CD4-positive, alpha-beta T cell treated with Interferon alpha-2 for 1 hour (primary cell): ENCODE measurements at places on chromosomes 3 and 15.

GRCh38 chr3:67998281-67998680, 343.9 kb upstream of the SUCLG2 start:
- no peak for DNase-seq

DNA sequence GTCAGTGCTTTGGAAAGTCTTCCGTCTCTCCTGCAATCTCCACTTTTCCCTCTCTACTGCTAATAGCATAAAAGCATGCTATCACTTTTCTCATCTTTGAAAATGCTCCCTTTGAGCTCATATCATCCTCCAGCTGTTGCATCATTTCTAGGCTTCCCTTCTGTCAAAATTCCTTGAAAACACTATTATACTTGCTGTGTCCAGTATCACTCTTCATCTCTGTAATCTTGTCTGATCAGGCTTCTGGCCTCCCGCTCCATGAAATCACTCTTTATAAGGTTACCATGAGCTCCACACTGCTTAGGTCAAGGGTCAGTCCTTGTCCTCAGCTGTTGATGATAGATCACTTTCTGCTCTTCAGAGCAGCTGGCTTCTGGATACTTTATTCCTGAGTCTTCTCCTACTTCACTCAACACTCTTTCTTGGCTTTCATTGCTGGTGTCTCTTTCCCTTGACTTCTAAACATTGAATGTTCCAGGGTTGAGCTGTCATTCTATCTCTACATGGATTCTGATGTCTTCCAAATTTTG, 50.9 kb upstream of the SPTSSB start:
- DNase-seq = no peak

DNA sequence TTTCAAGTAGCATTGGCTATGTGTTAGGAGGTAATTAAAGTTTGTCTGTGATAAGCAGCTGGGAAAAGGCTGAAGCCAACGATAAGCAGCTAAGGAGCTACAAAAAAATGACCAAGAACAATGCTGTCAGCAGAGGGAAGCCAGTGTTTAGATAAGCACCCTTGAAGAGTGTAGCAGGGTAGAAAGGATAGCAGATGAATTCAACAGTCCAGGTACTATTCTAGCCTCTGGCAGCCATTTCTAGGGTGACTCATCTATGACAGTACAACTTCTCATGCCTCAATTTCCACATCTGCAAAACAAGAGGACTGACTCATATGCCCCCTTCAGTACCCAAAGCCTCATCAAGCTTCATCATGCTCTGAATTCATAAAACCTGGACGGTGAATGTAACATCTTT, 617.6 kb upstream of the UBE2E2 start:
- DNase-seq = no peak

GRCh38 chr3:44355362-44356033, 16.9 kb downstream of the TCAIM start:
- DNase-seq = no peak

GRCh38 chr3:193605876-193606275, 12.9 kb downstream of the OPA1 start:
- DNase-seq = peak; percentile 72

GRCh38 chr15:99167201-99167600, 62.3 kb downstream of the SYNM start:
- DNase-seq = no peak

DNA sequence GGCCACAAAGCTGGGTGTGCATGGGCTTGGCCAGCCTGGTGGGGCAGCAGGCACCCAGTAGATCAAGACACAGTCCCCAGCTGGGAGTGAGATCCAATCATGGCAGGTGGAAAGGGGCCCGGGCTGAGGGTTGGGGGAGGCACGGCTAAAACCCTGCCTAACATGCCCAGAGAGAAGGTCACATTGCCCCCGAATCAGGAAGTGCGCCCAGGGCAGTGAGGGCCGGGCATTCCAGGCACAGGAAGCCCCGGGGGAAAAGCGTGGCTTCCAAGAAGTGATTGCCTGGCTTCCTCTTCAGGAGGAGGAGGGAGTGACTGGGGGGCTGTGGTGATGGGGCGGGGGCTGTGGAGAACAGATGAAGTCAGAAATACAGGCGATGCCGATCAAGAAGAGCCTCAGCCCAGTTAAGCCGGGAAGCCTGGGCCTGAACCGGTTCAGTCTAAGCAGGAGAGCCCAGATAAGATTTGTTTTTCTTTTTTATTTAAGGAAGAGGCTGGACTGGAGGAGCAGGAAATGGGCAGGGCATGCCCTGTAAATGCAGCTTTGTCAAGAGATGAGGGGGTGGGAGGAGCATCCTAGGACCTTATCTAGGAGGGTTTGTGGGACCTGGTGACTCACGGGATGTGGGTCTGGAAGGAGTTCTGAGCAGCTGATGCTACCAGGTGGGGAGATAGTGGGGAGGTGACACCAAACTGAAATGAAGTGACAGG, 83.9 kb downstream of the CHSY1 start:
- peak; percentile 53 for DNase-seq

DNA sequence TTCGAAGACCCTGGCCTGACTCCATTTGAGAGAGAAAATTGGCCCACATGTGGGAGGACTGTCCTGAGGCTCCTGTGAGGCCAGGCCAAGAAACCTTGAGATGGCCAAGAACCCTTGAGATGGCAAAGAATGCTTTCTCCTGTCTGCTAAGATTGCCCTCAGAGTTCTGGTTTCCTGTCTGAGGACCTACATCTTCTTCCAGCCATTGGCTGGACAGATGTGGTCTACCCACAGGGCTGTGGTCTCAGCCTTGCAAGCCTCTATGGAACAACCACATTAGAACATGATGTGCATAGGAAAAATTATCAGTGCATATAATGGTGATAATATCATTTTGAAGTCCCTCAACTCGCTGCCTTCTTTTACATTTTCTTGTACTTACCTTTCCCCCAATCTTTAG, 10.8 kb upstream of the RASA2 start:
- DNase-seq = no peak

- no peak for DNase-seq
Measured at GRCh38 chr3:15755780-15756179, 42.0 kb downstream of the ANKRD28 start.

- no peak for DNase-seq
Measured at GRCh38 chr15:66802025-66803001, 100.3 kb downstream of the SMAD6 start.

- no peak for DNase-seq
Measured at GRCh38 chr3:169790687-169791429, 17.7 kb downstream of the MYNN start.

DNA sequence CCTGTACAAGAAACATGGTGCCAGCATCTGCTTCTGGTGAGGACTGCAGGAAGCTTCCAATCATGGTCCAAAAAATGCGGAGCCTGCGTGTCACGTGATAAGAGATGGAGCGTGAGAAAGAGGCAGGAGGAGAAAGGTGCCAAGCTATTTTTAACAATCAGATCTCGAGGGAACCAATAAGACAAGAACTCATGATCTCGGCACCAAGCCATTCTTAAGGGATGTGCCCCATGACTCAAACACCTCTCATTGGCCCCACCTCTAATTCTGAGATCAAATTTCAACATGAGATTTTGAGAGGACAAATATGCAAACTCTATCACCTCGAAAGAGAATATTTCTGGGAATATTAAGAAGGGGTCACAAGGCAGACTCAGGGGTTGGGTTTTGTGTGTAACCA, 107.2 kb downstream of the PYDC2 start:
- DNase-seq = no peak

GRCh38 chr3:197520311-197521276, 35.2 kb downstream of the BDH1 start:
- DNase-seq = no peak

DNA sequence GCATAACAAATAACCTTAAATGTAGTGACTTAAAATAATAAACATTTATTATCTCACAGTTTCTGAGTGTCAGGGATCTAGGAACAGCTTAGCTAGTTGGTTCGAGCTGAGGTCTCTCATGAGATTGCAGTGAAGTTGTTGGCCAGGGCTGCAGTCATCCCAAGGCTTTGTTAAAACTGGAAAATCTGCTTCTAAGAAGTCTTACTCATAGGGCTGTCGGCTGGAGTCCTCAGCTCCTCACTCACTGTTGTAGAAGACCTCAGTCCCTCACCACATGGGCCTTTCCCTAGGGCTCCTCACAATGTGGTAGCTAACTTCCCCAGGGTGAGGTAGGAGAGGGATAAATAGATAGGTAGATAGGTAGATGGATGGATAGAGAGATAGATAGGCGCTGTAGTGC, 20.8 kb upstream of the SLC7A14 start:
- DNase-seq = no peak

DNA sequence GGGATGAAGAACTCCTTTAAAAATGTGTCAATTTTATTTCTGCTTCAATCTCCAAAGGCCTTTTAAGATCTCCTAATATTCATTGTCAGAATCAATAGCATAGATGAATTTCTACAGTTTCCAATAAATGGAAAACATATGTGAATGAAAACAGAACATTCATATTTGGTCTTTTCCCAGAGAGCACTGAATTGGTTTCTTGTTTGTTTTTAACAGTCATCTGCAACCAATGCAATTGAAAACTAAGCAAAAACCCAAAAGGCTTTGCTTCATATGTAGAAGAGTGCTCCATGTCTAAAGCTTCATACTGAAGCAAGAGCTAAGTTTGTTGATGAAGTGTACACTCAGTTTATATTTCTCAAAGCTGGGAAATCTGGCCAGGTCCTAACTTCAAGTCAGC, 426.5 kb upstream of the CDIN1 start:
- no peak for DNase-seq

DNA sequence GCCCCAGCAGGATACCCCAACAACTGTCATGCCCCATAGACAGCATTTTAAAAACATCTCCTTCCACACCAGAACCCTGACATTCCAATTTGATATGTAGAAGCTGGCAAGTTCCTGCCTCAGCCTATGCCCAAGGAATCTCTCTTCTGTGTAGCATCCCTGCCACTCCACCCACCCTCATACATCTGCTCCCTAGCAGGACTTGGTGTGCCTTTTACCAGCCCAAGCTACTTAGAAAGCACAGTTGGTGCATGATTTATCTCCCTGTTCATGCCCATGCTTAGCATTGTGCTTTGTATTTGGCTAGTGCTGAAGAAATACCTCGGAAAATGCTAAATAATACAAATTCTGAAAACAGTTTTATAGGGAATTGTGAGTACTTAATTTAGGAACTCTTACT, 236.9 kb upstream of the HES1 start:
- no peak for DNase-seq

GRCh38 chr15:45397116-45397665, 18.8 kb upstream of the GATM start:
- no peak for DNase-seq

GRCh38 chr3:30682434-30683155, 76.2 kb downstream of the TGFBR2 start:
- DNase-seq = no peak

GRCh38 chr3:127448161-127448561, 142.4 kb downstream of the TPRA1 start:
- no peak for DNase-seq

DNA sequence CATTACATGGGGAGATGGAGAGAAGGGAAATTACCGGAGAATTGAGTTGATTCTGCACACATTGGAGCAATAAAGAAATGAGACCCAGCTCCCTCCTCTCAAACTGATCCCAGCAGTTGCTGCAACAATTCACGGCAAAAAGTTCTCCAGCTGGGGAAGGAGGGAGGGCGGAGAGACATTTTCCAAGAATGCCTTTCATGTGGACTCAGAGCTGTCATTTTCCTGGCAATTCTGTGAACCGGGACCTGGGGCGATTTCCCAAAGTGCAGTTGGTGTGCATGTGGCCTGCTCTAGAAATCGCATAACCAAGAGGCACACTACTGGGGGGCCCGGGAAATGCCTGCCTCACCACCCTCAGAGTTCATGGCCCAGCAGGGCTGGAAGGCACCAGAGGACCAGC, 48.7 kb upstream of the IREB2 start:
- no peak for DNase-seq

DNA sequence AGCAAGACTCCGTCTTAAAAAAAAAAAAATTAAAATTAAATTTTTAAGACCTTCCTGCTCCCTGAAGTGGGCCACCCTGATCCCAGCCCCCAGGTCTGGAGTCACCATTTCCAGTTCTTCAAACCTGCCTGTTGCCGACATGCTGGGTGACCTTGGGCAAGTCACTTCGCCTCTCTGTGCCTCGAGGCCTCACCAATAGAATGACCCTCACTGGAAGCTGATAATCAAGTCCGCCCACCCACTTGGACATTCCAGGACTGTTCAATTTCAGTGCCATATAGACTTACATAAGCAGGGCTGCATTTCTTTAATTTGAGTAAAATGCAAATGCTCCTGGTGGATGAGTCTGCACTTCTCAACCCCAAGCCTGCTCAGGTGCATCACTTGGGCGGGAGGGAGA, 39.3 kb upstream of the FURIN start:
- DNase-seq = no peak

GRCh38 chr3:143633816-143634215, 214.5 kb downstream of the SLC9A9 start:
- no peak for DNase-seq

GRCh38 chr3:169260296-169260695, 403.2 kb downstream of the MECOM start:
- DNase-seq = no peak

- peak; percentile 23 for DNase-seq
Measured at GRCh38 chr3:42526616-42527367, 24.3 kb downstream of the VIPR1 start.

GRCh38 chr15:92164327-92165000, 229.2 kb upstream of the ST8SIA2 start:
- no peak for DNase-seq

DNA sequence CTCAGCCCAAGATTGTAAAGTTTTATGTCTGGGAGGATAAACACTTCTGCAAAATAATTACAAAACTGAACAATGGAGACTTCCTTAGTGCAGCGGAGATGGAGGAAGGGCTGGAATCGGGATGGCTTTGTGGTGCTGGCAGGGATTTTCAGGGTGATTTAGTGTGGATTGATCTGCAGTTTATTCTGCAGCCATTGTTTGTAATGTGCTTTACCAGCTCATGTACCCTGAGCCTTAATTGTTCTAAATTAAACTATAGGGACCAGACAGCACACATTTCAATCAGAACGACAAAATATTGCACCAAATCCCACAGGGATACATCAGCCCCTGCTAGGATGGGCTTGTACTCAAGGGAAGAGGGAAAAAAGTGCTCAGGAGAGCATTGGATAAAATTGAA, 103.2 kb upstream of the ONECUT1 start:
- no peak for DNase-seq

- no peak for DNase-seq
Measured at GRCh38 chr15:85008474-85009260, 27.0 kb downstream of the PDE8A start.

DNA sequence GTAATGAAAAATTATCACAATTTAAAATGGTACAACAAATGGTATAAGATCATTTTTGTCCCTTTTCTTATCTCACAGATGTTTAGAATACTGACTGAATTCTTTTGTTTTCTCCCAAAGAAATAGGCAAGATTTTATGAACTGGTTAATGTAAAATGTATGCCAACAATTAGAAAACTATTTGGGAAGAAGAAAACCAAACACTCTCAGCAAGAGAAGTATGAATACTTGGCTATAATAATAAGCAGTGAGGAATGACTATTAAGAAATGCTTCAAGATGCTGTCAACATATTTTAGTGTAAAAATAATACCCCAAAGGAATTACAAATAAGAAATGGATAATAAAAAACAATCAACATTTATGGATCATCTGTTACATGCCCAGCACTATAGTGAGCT, 18.5 kb downstream of the SHQ1 start:
- no peak for DNase-seq
